ENCODE measurements at places on chromosomes 6 and 20. TPM values are rescaled to one million over a fixed set of nuclear protein-coding genes. Genes with fewer than 3 reads are reported as not detected.

The CAGE1 gene
- not detected for total RNA-seq

The CYP39A1 gene
- 17.4 TPM for total RNA-seq

The FAM209A gene
- not detected for total RNA-seq

The REM1 gene
- total RNA-seq = not detected

The PAQR8 gene
- 5.6 TPM for total RNA-seq

The CDSN gene
- not detected for total RNA-seq

The VAPB gene
- total RNA-seq = 16.3 TPM

The GSTA3 gene
- total RNA-seq = not detected

The MAP3K7 gene
- 27.6 TPM for total RNA-seq

The CTCFL gene
- not detected for total RNA-seq

GRCh38 chr6:165456286-165456685 is 146.9 kb upstream of the C6orf118 start:
- no peak for DNase-seq

DNA sequence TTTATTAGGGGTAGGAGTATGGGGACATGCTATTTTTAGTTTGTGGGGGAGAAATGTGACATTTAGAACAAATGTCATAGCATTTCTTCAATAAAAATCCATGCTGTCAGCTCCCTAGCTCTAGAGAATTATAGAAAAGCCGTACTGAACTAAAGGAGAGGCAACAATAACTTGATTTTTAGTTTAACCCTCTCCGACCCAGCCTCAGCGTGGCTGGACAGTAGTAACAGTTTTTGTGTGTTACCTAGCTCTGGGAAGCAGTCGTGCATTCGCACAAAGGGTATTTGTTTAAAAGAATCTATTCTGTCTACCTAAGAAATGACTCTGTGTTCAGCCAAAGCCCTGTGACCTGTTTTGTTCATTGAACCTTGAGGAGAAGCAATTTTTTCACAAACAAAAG is 442.4 kb upstream of the SOX4 start:
- DNase-seq = no peak

- DNase-seq = no peak
These were observed 401.0 kb downstream of the PTPRT start for GRCh38 chr20:42788707-42789106.

GRCh38 chr6:53347921-53348370 is 804 bp downstream of the ELOVL5 start:
- DNase-seq = no peak

DNA sequence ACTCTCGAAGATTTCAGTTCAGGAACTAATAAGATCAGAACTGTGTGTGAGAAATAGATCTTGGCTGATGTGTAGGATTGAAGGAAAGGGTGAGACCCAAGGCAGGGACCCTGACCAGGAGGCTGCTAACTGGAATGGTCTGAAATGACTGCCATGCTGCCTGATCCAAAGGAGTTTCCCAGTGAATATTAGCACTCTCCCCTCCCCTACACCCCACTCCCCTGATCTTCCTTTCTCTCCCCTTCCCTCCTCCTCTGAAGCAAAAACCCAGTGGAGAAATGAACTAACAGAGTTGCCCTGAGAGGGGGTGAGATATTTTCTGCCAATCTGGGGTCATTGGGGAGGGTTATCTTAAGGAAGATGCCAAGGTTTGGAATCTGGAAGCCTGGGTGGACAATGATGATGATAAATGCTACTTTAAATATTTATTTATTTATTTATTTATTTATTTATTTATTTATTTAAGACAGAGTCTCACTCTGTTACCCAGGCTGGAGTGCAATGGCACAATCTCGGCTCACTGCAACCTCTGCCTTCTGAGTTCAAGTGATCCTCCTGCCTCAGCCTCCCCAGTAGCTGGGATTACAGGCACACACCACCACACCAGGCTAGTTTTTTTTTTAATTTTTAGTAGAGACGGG is 371.0 kb upstream of the CHD6 start:
- DNase-seq = no peak

DNA sequence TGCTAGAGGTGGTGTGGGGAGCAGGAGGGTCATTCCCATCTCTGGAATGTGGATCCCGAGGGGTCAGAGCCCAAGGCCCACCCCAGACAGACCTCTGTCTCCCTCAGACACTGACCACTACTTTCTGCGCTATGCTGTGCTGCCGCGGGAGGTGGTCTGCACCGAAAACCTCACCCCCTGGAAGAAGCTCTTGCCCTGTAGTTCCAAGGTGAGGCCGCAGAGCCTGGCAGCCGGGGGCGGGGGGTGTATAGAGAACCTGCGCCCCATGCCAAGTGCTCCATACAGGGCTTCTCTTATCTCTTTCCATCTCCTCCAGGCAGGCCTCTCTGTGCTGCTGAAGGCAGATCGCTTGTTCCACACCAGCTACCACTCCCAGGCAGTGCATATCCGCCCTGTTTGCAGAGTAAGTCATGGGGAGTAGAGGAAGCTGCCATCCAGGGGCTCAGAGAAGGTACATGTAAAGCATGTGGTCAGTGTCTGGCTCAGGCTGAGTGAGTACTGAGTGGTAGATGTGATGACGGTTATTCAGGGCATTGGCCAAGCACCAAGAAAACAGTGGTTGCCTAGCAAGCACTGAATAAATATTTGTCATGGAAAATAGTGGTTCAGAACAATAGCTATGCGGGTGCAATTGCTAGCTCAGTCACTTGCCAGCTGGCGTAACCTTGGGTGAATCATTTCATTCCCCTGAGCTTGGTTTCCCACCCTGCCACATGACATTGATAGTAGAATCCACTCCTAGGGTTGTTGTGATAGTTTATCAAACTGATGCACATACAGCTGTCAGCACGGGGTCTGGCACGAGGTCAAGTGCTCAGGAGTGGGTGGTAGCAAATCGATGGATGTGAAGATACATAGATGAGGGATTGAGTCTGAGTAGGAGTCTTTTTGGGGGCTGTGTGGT is 3.5 kb downstream of the PIGT start:
- peak; percentile 100 for DNase-seq

GRCh38 chr20:35237486-35237885 is 11.0 kb downstream of the MMP24 start:
- no peak for DNase-seq

DNA sequence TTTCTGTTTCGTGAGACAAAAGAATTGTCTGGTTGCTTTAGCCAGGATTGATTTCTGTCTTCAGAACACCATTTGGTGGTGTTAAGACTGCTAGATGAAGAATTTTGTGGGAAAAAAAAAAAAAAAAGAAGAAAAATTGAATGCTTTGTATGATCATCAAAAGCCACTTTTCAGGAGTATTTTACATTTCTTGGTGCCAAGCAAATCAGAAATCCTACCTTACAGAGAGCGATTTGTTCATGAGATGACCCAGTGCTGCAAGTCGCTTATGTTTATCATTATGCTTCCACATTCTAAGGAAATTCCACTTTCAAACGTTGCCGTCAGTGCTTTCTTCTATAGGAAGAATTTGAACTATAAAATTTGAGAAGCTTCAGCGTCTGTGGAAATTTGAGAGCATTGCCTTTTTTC is 228.7 kb downstream of the BCKDHB start:
- DNase-seq = no peak

DNA sequence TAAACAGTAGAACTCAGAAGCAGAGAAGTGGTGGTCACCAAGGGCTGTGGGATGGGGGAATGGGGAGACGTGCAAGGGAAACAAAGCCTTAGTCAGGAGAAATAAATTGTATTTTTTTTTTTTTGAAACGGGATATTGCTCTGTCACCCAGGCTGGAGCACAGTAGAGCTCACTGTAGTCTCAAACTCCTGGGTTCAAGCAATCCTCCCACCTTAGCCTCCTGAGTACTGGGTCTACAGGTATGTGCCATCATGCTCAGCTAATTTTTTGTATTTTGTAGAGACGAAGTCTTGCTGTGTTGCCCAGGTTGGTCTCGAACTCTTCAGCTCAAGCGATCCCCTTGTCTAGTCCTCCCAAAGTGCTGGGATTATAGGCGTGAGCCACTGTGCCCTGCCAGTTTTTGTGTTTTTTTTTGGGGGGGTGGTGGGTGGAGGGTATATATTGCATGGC is 3.4 kb downstream of the HSPA1B start:
- DNase-seq = no peak

DNA sequence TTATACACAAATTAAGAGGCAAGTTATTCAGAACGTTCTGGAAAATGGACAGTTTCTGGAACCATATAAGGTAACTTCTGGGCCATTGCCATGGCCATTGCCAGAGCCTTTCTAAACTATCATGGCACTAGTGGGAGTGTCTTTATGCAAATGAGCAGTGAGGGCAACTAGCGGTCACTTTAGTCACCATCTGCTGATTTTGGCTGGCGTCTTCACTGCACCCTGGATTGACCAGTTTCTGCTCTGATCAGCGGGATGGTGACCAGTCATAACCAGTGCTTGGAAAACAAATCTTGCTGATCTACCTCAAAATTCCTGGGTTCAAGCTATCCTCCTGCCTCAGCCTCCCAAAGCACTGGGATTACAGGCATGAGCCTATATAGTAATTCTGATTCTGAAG is 7.3 kb upstream of the SNTA1 start:
- peak; percentile 17 for DNase-seq

- peak; percentile 36 for DNase-seq
These were observed 20.7 kb downstream of the TXLNB start for GRCh38 chr6:139271056-139271455.

- no peak for DNase-seq
These were observed 27.1 kb downstream of the NAPB start for GRCh38 chr20:23393996-23394775.

DNA sequence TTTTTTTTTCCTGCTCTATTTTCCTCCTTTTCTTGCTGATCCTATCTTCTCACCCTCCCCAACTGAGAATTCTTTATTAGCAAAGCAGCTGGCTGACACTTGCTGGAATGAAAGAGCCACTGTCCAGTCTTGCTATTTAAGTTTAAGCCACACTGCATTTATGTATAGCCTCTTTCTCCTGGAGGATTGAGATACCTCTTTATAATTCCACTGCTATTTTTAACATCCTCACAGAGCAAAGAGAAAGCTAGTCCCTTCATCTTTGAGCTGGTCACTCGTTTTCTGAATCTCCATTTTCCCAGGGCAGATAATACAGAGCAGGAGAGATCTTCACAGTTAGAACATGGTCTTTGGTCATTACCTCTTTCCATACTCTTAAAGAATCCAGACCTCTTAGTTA is 36.0 kb upstream of the EEF1A1 start:
- no peak for DNase-seq

DNA sequence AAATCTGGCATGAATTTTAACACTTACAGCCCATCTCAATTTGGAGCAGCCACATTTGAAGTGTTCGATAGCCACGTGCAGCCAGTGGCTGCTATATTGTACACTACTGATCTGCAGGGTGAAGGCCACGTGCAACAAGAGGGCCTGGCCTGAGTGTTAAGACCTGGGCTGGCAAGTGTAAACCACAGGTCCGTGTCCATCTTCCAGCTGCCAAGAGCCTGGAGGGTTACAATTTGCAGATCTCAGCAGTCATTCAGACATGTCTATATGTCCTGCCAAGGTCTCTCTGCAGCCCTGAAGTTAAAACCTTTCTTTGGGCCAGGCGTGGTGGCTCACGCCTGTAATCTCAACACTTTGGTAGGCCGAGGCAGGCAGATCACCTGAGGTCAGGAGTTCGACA is 14.1 kb downstream of the SGK2 start:
- no peak for DNase-seq

DNA sequence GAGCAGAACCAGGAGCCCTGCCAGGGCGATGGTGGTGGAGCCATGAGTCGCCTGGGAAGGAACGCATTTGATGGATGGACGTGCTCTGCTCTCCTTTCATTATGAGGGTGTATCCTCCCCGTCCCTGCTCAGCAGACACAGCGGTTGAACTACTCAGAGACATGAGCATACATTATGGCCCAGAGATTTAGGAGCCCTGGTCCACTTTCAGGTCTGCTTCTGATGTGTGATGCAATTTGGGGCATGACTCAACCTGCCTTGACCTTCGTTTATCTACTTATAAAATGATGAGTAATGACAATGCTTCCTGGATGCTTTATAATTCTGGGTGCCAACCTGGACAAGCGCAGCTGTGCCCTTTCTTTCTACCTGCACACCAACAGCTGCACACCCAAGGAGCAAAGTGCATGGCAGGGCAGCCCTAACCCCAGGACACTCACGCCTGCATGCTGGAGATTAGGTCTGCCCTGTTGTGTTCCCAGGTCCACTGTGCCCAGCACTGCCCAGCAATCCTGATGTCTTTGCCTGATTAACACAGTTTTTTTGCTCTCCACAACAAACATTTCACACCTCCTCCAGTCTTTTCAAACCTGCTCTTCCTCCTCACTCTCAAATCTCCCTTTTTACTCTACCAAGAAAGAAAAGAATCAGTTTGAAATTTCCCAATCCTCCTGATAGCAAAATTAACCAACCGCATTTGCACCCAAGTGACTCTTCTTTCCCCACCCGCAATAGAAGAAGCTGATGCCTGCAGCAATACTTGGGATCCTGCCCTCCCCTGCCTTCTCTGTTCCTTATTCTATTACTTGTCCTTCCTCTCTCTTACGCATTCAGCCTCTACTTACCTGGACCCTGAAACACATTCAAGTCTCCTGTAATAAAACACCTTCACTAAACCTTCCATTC is 81.2 kb downstream of the EZR start:
- DNase-seq = peak; percentile 95

DNA sequence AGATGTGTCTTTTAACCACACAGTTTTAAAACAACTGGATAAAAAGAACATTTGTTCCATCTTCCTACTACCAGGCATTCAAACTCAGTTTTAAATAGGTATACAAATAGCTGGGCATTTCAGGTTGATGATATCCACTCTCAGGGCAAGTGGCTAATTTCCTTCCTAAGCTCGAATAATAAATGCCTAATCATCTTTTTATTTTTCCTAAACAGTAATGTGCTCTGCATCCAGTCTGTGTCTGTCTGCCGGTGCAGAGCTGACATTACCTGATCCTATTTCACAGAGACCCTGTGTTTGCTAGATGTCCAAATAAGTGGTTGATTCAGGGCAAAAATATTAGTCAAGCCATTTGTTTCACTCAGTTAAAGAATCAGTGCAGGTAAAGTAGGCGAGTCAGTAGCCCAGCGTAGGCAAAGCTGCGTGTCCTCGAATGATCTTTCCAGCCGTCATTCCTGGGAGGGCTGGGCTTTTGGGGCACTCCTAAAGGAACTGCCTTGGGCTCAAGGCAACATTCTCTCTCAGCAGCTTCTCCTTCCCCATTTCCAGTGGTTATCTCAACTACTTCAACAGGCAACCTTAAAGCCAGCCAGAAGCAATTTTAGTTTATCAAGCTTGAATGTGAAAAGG is 74.2 kb upstream of the BMP2 start:
- DNase-seq = peak; percentile 35

GRCh38 chr6:5359417-5359816 is 98.1 kb downstream of the FARS2 start:
- no peak for DNase-seq

DNA sequence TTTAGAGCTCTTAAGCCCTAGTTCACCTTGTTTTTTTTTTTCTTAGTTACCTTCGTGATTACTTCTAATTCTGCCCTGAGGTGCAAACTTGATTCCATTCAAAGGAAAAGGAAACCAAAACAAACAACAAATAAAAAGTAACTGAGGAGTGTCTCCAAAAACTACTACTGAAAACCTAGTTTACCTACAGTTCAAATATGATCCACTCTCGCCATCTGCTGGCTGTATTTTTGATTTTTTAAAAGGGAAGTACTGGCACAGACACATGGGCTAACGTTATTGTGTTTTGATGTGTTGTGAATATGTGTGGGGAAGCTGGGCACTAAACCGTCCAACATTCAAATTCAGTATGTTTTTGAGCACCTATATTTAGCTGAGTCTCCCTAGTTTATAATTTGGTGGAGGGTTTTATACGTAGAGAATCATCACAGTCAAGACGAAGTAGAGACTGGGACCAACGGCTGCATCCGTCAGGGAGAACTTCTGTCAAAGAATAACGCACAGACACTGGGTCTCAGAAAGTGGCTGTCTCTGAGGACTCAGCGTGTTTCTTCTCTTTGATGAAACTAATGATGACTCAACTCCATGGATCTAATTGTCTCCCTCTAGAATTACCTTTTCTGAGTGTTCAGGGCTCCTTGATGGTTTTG is 373.5 kb upstream of the BTBD3 start:
- peak; percentile 72 for DNase-seq
